GM23248 (cell line): ENCODE measurements at places on chromosomes 13 and 19. TPM values are rescaled to one million over a fixed set of nuclear protein-coding genes. Genes with fewer than 3 reads are reported as not detected.

DNA sequence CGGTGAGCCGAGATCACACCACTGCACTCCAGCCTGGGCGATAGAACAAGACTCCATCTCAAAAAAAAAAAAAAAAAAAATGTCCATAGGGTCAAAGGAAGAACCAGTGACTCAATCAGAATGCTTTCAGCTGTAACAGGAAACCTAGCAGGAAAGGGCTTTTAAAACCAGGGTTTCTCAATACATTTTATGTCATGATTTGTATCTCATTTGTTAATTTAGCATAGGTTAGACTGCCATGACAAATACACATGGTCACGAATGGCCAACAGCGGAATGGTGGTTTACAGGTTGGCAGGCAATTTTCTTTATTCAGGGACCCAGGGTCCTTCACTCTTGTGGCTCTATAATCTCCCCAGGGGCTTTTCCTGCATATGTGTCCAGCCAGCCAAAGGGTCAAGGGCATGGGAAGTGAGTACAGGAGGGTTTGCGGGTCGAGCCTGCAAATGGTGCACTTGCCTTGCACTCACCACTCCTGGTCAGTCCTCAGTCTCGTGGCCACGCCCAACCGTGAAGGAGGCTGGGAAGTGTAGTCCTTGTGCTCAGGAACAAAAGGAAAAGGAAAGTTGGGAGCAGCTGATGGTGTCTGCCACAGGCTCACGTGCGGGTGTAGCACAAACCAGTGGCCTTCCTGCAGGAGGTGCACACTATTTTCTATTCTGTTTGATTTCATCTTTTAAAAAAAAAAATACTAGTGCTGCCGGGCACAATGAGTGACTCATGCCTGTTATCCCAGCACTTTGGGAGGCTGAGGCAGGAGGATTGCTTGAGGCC lies 14.8 kb downstream of the DHX34 start:
- H3K27me3 ChIP-seq = no peaks in the 10 kb centered on the region
- H3K4me1 ChIP-seq = no peaks in the 10 kb centered on the region
- DNase-seq = peak; percentile 30

Gene IGFL1
- not detected in 2 replicates for total RNA-seq

Gene KISS1R
- not detected in 2 replicates for total RNA-seq

- no peak overlapping the region for H3K4me3 ChIP-seq
- peaks cover 28% of the 10 kb centered on the region for H3K4me1 ChIP-seq
- H3K27me3 ChIP-seq = no peaks in the 10 kb centered on the region
- H3K27ac ChIP-seq = no peak overlapping the region
These were observed 33.2 kb upstream of the STARD13 start for GRCh38 chr13:33318744-33319143.

DNA sequence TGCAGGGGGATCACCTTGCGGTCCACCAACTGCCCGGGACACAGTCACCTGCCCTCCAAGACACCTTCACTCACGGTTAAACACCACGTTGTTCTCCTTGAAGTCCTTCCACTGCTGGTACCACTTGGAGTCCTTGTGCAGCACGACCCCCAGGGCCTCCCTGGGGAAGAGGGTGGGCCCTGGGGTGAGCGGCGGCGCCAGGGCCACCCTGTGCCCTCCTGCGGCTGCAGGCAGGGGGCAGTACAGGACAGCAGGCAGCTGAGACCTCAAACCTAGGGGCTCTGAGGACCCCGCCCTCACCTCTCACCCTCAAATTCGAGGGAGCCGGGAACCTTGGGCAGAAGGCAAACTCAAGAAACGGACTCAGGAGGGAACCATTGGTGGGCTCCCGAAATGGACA lies 7.5 kb upstream of the CTXN1 start:
- peaks cover 45% of the 10 kb centered on the region; the same call in 1 of the 2 replicates for H3K36me3 ChIP-seq
- DNase-seq = no peak
- H3K27me3 ChIP-seq = no peaks in the 10 kb centered on the region
- H3K27ac ChIP-seq = no peak overlapping the region
- no peak overlapping the region for H3K4me3 ChIP-seq

GRCh38 chr13:23921451-23921888 lies 24.2 kb upstream of the C1QTNF9B start:
- no peak overlapping the region for H3K4me3 ChIP-seq
- peak; percentile 77 for DNase-seq
- H3K36me3 ChIP-seq = no peaks in the 10 kb centered on the region
- H3K4me1 ChIP-seq = peaks cover 8% of the 10 kb centered on the region; the same call in 1 of the 2 replicates
- H3K27me3 ChIP-seq = no peaks in the 10 kb centered on the region
- no peak overlapping the region for H3K27ac ChIP-seq

Gene OR7C1
- total RNA-seq = not detected in 2 replicates

Gene STAP2
- total RNA-seq = 1.8 and 6.4 TPM in 2 replicates

DNA sequence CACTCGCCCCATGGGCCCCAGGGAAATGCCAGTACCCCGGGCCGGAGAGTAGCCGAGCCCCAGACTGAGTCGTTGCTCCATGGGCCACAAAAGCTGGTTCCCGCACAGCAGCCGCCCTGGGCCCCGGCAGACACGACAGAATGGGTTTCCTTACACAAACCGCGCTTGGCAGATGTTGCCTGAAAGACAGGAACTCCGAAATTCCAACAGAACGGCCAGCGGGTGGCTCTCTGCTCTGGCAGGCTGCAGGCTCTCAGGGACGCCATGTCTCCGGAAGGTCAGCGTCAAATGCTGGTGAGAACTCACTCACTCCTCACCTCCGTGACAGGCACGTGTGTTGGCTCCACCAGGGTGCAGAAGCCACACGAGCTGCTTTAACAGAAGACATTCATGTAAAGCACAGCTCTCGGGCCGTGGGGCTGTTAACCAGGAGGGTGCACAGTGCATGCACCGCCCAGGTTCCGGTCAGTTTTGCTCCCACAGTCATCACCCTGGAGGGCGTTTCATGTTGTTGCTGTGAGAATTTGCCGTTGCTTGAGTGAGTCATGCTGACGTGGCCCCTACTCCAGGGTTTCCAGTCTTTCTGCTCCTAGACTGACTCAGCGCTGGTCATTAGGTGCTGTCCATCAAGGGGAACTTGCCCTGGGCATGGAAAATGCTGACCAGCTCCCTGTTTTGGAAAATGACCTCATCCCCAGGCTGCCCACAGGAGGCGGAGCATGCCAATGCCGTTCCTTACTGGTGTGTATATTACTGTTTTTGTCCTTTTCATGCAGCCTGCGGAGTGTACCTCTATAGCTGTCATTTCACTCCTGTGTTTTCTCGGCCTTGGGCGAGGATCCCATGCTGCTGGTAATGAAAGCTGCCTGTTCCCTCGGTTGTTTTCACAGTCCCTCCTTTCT lies 44.8 kb downstream of the ANKRD10 start:
- peaks cover 20% of the 10 kb centered on the region for H3K4me1 ChIP-seq
- peak overlapping the region; percentile 94 for H3K27ac ChIP-seq
- H3K36me3 ChIP-seq = no peaks in the 10 kb centered on the region
- DNase-seq = peak; percentile 100
- H3K4me3 ChIP-seq = peak overlapping the region; percentile 71
- H3K27me3 ChIP-seq = no peaks in the 10 kb centered on the region

DNA sequence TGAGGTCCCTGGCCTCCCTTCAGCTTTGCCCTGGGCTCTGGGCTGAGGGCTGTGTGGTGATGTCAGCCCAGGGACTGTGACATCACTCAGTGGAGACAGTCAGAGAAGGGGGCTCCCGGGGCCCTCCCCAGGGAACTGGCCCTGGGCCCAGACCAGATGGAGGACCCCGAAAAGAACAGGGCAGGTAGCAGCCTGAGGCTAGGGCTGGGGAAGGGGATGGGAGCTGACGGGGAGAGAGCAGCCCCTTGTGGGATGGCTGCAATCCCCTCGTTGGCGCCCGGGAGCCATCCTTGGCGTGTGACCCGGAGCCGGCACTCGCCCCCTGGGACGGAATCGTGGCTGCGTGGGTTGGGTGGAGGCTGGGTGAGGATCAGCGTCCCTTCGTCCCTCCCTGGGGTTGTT lies 13.6 kb downstream of the CSNK1G2 start:
- H3K36me3 ChIP-seq = no peaks in the 10 kb centered on the region
- DNase-seq = no peak
- no peak overlapping the region for H3K4me3 ChIP-seq
- no peaks in the 10 kb centered on the region for H3K4me1 ChIP-seq

- no peaks in the 10 kb centered on the region for H3K27me3 ChIP-seq
- DNase-seq = peak; percentile 67
- no peaks in the 10 kb centered on the region for H3K36me3 ChIP-seq
- no peaks in the 10 kb centered on the region for H3K4me1 ChIP-seq
These were observed 632.1 kb downstream of the DIAPH3 start for GRCh38 chr13:59531571-59532091.

GRCh38 chr13:23753458-23753857 lies 135.7 kb downstream of the MIPEP start:
- DNase-seq = peak; percentile 37
- H3K27me3 ChIP-seq = no peaks in the 10 kb centered on the region
- H3K4me1 ChIP-seq = peaks cover 15% of the 10 kb centered on the region
- no peak overlapping the region for H3K27ac ChIP-seq
- H3K36me3 ChIP-seq = no peaks in the 10 kb centered on the region

DNA sequence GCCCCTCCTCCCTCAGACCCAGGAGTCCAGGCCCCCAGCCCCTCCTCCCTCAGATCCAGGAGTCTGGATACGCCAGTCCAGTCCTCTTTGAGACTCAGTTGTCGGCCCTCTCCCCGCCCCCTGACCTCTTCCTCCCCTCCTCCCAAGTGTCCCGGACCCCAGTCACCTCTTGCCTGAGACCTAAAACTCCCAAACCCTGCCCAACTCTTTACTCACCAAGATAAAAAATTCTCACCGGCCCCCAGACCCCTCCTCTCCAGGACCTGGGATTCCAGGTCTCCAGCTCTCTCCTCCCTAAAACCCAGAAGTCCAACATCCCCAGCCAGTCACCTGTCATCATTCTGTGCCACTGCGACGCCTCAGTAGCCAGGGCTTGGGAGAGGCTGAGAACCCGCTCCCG lies 1.4 kb upstream of the HSD17B14 start:
- no peak overlapping the region for H3K4me3 ChIP-seq
- H3K27ac ChIP-seq = no peak overlapping the region
- no peak for DNase-seq
- H3K27me3 ChIP-seq = no peaks in the 10 kb centered on the region
- peaks cover 8% of the 10 kb centered on the region for H3K4me1 ChIP-seq
- no peaks in the 10 kb centered on the region for H3K36me3 ChIP-seq

DNA sequence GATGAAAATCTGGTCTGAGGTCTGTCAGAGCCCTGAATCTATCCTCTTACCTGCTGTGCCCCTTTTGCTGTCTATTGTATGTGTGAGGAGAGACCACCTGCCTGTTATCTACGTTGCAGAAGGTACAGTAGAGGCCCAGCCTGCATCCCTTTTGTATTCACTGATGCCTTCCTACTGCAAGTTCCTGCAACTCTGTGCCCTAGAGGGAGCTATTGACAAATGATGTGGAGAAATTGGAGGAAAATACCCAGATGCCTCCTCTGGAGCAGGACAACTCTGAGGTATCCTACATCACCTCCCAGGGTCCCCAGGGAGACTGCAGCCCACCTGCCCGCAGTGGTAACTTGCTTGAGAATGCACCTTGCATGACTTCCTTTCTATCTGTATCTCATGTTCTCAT lies 33.7 kb downstream of the SIAH3 start:
- no peak overlapping the region for H3K4me3 ChIP-seq
- no peaks in the 10 kb centered on the region for H3K27me3 ChIP-seq
- no peak overlapping the region for H3K27ac ChIP-seq
- no peaks in the 10 kb centered on the region for H3K36me3 ChIP-seq
- no peak for DNase-seq
- H3K4me1 ChIP-seq = no peaks in the 10 kb centered on the region

Gene MYH14
- not detected in 2 replicates for total RNA-seq

Gene ZNF285
- 2.1 and 4.3 TPM in 2 replicates for total RNA-seq

DNA sequence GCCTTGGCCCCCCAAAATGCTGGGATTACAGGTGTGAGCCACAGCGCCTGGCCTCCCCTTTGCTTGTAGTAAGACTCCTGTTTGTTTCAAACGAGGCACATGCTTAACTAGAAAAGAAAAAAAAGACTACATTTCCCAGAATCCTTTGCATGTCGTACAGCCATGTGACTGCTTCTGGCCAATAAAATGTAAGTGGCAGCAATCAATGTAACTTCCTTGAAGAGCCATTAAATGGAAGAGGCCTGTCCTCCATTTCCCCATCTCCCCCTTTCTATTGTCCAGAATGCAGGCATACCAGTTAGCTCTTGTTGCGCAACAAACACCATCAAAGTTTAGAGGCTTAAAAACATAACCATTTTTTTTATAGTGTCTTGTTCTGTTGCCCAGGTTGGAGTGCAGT lies 10.4 kb upstream of the GPR32 start:
- no peaks in the 10 kb centered on the region for H3K27me3 ChIP-seq
- no peaks in the 10 kb centered on the region for H3K4me1 ChIP-seq
- DNase-seq = peak; percentile 45
- no peak overlapping the region for H3K27ac ChIP-seq
- H3K36me3 ChIP-seq = no peaks in the 10 kb centered on the region

DNA sequence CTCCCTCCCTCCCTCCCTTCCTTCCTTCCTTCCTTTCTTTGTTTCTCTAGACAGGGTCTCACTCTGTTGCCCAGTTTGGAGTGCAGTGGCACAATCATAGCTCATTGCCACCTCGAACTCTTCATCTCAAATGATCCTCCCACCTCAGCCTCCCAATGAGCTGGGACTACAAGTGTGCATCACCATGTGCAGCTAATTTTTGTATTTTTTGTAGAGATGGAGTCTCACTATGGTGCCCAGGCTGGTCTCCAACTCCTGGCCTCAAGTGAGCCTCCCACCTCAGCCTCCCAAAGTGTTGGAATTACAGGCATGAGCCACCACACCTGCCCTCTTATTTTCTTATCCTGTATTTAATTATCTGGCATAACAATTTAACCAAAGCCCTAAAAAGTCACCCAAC lies 4.4 kb downstream of the UPK1A start:
- H3K27me3 ChIP-seq = peaks cover 14% of the 10 kb centered on the region
- no peaks in the 10 kb centered on the region for H3K36me3 ChIP-seq
- no peak overlapping the region for H3K27ac ChIP-seq
- no peak for DNase-seq
- H3K4me1 ChIP-seq = no peaks in the 10 kb centered on the region
- no peak overlapping the region for H3K4me3 ChIP-seq

Gene SLC6A16
- 0.51 TPM in 1 of 2 replicates, not detected in the other for total RNA-seq

GRCh38 chr19:7863971-7864689 lies 10.1 kb downstream of the PRR36 start:
- DNase-seq = no peak
- no peaks in the 10 kb centered on the region for H3K36me3 ChIP-seq
- no peaks in the 10 kb centered on the region for H3K4me1 ChIP-seq
- no peak overlapping the region for H3K27ac ChIP-seq

DNA sequence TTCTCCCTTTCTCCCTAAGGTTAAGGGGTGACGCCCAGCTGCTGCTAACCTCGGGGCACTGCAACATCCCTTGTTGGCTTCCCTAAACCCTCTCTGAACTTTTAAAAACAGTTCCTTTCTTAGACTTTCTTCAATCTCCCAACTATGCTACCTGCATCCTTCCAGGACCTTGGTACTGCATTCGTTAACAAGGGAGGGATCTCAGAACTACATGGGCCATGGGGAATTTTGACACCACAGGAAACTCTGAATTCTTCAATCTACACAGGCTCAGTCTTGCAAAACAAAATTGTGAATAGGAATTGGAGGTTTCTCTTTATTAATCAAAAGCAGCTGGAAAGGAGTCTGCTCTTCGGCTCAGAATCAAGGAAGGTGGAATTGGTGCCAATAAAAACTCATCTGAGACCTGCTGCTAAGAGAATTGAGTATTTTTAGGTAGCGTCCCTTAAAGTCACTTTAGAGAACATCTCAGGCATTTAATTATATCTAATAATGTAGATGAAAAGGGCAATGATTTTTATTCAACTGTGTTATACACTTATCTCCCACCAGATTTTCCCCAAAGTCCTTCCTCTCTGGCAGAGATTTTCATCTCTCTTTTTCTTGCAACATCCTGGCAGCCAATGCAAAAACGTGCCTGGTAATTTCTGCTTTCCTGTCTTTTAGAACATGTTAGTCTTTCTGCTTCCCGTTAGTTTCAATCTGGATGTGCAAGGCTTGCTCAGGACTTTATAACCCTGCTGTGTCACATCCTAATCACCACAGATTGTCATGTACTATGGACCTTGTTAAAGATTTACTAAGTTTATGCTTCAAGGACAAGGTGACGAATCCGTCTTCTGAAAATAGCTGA lies 69.1 kb upstream of the SLC15A1 start:
- peak; percentile 83 for DNase-seq
